ENCODE measurements at places on chromosomes 7 and 10.

GRCh38 chr10:43078986-43079273, 2.1 kb downstream of the RET start:
- DNase-seq: peak; percentile 50

DNA sequence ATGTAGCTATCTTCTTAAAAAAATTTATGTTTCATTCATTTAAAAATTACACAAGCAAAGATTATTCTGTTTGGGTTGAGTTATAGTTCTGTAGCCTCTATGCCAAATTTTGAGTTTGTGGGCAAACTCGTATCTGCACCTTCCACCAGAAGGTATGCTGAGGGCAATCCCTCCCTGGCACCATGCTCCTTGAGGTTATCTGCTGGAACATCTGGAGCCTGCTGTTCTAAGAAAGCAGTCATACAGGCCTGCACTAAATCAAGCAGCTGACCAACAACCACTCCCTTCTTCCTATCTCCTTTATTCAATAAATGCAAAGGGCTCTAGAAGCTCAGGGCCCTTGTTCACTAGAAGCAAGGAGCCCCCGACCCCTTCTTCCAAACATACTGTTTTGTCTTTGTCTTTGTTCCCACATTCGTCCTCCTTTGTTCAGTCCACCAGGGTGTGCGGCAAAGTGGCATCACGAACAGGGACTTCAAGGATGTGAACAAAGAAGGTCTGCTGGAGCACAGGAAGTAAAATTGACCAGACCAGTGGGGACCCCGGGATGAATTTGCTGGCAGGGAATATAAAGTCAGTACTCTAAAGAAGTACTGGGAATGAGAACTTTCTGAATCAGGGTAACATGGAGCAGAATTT, 36.4 kb downstream of the OR13A1 start:
- no peak for DNase-seq

- no peak for DNase-seq
These were observed 87.5 kb downstream of the ANKRD7 start for GRCh38 chr7:118312051-118312450.

GRCh38 chr7:101999393-101999792, 182.0 kb downstream of the CUX1 start:
- DNase-seq: no peak

DNA sequence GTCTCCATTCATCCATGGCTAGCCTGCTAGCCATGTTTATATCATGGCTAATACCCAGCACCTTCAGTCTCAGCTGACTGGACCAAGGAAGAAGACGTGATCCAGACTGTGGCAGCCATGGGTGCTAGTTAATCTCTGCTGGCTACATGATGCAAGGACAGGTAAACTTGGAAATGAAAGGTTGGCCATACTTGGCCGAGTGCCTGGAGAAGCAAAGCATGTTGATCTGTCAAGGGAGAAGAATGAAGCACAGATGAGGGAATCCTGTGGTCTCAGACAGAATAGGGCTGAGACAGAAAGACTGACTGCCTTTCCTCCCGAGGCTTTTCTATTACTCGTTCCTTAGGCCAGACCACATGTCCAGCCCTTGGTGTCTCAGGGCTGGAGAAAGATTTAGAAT, 41.1 kb downstream of the CPVL start:
- DNase-seq: no peak

DNA sequence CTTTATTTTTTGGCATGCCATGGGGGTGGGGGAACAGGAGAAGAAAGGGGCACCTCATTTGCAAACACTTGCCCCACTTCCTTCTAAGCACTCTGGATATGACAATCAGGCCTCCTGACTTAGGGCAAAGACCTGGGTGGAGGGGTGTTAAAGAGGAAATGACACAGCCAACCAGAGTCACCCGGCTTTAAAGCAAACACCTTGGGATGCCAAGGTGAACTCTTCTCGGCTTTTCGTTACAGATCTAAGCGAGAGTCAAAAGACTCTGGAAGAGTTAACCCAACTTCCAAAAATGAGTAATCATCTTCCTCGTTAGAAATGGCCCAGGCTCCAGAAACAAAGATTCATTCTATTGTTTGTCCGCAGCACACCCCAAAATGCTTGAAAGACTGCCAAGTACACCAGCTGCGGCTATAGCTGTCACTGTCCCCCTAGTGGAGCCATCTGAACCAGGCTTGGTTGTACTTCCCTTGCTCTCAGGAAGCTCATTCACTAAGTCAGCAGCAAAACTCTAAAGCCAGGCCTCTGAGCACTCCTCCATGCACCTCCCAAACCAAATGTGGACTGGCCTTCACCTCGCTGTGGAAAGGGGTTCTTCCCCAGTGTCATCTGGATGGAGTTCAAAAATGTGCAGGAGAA, 24.8 kb downstream of the FAM53B start:
- DNase-seq: no peak

DNA sequence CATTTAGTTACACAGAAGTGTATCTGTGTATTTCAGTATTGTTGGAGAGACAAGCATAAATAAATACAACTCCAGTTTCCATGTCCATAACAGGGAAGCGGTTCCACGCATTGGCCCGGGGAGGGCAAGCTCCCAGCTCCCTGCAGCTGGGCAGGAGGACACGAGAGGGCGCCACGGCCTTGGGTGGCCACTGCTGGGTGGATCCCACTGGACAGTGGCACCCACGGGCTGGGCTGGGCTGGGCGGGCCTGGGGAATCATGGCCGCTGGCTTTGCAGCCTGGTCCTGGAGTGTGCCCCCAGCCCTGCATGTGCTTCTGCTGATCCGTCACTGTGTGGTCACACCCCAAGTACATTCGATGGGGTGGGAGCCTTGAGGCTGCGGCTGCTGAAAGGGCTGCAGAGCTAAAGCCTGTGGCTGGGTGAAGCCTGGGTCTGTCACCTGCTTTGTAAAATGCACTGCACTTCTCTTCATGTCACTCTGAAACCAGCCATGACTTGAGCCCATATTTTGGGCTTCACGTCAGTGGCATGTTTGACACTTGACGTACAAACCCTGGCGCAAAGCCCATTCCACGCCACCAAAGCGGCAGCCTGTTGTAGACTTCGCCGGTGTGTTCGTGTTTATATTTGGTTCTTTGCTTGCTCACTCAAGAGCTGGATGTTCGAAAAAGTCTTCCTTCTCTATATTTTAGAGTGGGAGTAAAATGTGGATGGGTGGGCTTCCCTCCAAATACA, 27.5 kb downstream of the LRRC27 start:
- no peak for DNase-seq
